ENCODE measurements at places on chromosomes 1 and 21.

DNA sequence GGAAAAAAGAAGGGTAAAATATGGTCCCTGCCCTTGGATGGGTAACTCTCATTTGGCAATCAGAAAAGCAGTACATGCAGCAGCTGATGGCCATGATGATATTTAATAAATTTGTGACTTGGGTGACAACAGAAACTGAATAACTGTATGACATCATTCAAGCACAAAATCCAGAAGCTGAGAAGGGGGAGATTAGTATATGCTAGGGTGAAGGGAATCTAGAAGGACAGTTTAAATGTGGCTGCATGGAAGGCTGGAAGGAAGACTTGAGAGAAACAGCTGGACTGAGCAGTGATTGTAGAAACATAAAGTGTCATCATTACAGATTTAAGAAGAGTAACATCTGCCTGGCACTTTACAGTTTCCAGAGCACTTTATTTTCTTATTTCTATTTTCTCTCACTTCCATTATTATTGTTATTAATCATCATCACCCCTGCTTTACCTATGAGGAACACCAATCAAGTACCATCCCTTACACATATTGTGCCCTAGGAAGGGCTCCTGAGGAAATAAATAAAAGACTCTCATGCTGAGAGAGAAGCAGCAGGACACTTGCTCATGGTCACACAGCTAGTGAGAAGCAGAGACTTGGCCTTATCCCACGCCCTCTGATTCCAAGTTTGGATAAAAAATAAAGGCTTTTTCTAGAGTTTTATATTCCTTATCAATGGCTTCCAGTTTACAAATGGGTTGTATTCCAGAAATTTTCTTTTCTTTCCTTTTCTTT lies 207.2 kb downstream of the PBX1 start:
- no peak for DNase-seq

DNA sequence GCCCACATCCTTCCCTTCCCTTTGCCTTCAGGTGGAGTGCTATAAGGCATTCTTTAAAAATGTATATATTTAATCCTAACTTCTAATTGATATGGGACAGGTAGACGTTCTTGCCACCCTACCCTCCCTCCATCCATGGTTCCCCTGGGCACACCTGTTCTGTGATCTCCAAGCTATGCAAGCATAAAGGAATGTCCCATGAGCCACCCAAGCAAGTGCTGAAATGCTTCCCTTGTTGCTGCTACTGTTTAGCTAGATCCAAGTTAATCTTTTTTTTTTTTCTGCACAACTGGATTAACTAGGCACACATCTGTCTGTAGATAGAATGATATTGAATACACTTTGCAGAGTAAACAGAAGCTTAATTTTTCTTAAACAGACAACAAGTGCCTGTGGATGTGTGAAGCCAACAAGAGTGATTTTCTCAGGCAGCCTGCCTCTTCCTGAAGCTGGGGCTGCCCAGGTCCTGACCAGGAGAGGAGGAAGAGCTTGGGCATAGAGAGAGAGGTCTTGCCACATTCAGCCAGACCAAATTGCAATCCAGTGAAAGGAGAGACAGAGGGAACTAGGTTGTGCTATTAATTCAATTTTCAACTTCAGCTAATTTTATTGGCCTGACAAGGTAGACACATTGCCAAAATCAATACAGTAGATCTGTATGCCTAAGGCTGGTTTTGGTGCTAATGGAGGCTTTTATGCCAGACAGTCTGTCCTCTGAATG lies 28.2 kb upstream of the ATP1B1 start:
- DNase-seq: no peak

GRCh38 chr1:169670836-169671235 lies 40.6 kb downstream of the SELL start:
- no peak for DNase-seq

- no peak for DNase-seq
Measured at GRCh38 chr1:94698356-94698755, 121.8 kb upstream of the SLC44A3 start.

DNA sequence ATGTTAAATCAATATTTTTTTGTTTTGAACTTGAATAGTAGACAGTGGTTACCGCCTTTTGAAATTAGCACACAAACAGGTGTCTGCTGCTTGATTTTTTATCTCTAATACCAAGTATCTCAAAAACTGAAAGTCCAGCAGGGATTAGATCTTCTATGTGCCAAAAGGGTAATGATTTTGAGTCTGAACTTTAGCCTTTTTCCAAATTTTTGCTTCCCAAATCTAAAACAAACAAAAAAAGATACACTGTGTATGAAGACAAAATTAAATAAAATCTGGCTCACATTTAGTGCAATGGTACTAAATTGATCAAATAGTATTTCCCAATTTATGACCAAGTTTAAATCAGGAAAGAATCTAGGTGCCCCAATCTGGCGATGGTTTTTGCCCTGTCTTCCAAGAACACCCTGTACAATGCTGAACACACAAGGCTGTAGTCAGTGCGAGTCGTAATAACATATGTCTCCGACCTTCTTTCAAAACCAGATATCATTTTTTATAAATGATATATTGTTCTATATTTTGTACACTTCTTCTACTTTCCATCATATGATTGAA lies 40.5 kb downstream of the PLPPR4 start:
- DNase-seq: no peak

GRCh38 chr1:195738966-195739650 lies 869.1 kb downstream of the KCNT2 start:
- DNase-seq: no peak

GRCh38 chr1:45370575-45370974 lies 30.3 kb upstream of the MUTYH start:
- no peak for DNase-seq

GRCh38 chr1:10900251-10900651 lies 103.8 kb upstream of the CASZ1 start:
- DNase-seq: no peak

DNA sequence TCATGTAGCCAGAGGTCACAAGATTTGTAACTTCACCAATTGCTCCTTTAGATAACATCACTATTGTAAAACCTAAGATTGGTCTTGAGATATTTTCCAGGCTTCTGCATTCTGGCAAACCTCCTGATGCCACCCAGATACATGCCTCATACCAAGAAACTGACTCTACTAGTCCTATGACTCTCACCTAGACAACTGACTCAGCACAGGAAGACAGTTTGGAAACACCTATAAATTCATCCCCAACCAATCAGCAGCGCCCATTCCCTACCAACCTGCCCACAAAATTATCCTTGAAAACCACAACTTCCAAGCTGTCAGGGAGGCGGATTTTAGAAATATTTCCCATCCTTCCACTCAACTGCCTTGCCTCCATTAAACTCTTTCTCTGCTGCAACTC lies 2.6 kb downstream of the NME7 start:
- no peak for DNase-seq
